Activated CD4-positive, alpha-beta memory T cell treated with anti-CD3 and anti-CD28 coated beads, Interleukin-2, amount 10 ng/mL, durations not matched to agents 7 days and 5 days (primary cell): ENCODE measurements at places on chromosomes 7 and 10. TPM values are rescaled to one million over a fixed set of nuclear protein-coding genes. Genes with fewer than 3 reads are reported as not detected.

- no peaks in the 10 kb centered on the region for H3K36me3 ChIP-seq
- H3K4me1 ChIP-seq, result no peaks in the 10 kb centered on the region
- no peak overlapping the region for H3K4me3 ChIP-seq
These were observed 102.9 kb upstream of the ETV1 start for GRCh38 chr7:14092331-14092730.

GNGT1 gene
- total RNA-seq, result not detected

GRCh38 chr7:69710768-69711438, 112.6 kb downstream of the AUTS2 start:
- H3K27ac ChIP-seq, result no peak overlapping the region
- H3K4me1 ChIP-seq, result no peaks in the 10 kb centered on the region
- no peak for DNase-seq
- peaks cover 4% of the 10 kb centered on the region for H3K27me3 ChIP-seq
- no peaks in the 10 kb centered on the region for H3K36me3 ChIP-seq
- H3K4me3 ChIP-seq, result no peak overlapping the region

DNA sequence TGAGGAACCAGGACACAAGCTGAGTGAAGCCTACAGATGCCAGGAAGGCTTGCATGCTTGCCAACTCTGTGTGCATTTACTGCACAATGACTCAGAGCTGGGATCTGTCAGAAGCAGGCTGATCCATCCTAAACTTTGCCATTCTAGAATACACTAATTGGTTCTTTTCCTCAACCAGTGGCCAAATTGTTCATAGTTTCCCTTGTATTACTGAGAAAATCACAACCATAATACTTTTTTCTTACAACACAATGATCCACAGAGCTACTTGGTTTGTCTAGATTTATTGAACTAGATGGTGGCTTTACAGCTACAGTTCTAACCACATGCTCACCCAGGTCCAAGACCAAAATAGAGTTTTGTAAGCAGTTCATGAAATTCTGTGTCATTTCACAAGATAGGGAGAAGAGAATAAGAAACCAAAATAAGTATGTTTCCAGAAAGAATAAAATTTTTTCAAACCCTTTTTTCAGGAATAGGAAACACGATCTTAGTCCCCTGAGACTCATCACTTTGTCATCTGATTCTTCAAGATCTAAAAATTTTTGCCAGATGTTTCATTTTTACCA, 21.0 kb upstream of the LRRC17 start:
- no peak for DNase-seq
- no peaks in the 10 kb centered on the region for H3K27me3 ChIP-seq
- H3K36me3 ChIP-seq, result no peaks in the 10 kb centered on the region
- H3K4me3 ChIP-seq, result no peak overlapping the region
- H3K4me1 ChIP-seq, result no peaks in the 10 kb centered on the region

DNA sequence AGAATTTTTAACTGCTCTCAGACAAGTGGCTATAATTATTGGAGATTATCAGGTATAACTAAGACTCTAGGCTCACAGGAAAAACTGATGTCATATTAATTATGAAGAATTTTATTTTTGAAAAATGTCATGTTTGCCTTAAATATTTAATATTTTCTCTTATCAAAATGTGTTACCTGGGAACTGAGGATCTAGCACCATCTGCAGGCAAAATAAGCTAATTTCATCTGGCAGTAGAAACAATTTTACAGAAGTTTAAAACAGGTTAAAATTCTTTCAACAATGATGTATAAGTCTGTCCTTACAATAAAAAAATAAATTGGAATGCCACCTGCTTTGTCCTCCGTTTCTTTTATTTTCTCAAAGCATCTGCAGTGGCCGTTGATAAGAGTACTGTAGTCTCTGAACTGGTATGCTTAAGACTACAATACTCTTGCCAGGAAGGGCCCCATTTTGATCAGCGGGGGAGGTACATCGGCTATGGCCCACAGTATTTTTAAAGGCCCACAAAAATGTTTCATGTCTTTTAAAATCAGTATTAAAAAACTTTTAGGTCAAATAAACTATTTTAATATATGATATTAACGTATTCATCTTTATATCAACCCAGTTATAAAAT, 81.3 kb downstream of the VWDE start:
- no peak for DNase-seq
- no peak overlapping the region for H3K4me3 ChIP-seq
- no peak overlapping the region for H3K27ac ChIP-seq
- no peaks in the 10 kb centered on the region for H3K4me1 ChIP-seq
- H3K27me3 ChIP-seq, result no peaks in the 10 kb centered on the region

GRCh38 chr10:95818668-95819067, 62.7 kb downstream of the ENTPD1 start:
- no peak for DNase-seq
- H3K27ac ChIP-seq, result no peak overlapping the region
- peaks cover 10% of the 10 kb centered on the region for H3K27me3 ChIP-seq

PDLIM1 gene
- 22.8 TPM for total RNA-seq

DNA sequence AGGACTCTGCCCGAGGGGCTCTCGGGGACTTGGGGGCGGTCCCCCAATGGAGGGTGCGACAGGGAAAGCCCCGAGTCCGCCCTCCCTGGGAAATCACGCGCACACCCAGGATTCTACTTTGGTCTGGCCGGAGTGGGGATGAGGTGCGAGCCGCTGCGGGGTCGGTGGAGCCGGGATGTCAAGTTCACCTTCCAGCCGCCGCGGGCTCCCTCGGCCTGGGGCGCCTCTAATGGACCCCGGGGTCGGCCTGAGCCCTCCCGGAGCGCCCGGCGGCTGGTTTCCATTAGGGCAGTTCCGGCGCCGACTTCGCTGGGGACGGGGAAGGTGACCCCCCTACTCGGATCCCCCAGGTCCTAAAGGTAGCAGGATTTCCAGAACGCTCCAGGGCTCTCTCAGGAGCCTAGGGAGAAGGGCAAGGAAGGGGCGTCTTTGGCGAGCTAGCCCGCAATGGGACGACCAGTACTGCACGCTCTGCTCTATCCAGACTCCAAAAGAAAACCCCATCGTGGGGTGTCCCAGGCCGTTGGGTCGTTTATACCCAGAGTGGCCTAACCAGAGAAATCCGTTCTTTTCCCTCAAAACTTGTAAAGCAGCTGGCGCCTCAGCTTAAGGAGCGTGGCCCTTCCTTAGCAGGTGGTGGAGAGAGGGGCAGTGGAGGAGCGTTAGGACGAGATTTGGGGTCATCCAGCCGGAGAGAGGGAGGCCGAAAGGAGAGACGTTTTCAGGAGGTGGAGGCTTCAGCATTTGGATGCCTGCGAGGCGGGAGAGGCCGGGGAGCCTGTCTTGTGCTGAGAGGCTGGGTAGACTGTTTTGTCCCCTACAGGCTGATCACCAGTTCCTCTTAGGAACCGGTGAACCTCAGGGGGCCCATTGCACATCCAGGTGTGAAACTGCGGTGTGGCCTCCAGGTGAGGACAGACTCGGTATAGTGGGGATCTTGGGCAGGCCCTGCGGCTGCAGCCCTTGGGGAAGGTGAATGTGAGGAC, 860 bp upstream of the WDR86 start:
- H3K36me3 ChIP-seq, result peaks cover 6% of the 10 kb centered on the region
- no peak for DNase-seq
- peak overlapping the region; percentile 13 for H3K4me3 ChIP-seq

GRCh38 chr10:14583252-14583651, 191.4 kb downstream of the FAM107B start:
- peak overlapping the region; percentile 96 for H3K27ac ChIP-seq
- peak overlapping the region; percentile 62 for H3K4me3 ChIP-seq
- peaks cover 90% of the 10 kb centered on the region for H3K4me1 ChIP-seq

DNA sequence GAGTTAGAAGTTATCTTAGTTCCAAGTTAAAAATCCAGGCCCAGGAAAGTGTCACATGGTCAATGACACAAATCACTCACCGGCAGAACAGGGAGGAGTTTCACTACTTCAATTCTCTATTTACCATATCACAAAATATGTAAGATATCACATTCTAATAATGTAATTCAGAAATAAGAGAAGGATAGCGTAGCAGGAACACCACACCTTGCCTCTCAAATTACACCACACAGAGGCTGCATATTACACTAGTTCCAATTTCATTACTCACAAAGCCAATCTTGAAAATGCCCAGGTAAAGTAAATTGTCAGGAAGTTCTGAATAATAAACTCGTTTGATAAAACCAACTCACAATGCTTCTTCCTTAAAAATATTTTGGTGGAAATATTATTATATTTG, 169.2 kb downstream of the CTTNBP2 start:
- no peak for DNase-seq
- no peak overlapping the region for H3K4me3 ChIP-seq
- no peak overlapping the region for H3K27ac ChIP-seq
- H3K27me3 ChIP-seq, result no peaks in the 10 kb centered on the region
- H3K36me3 ChIP-seq, result no peaks in the 10 kb centered on the region

PNLIPRP2 gene
- total RNA-seq, result not detected

- H3K36me3 ChIP-seq, result no peaks in the 10 kb centered on the region
- no peak for DNase-seq
- no peaks in the 10 kb centered on the region for H3K27me3 ChIP-seq
- no peaks in the 10 kb centered on the region for H3K4me1 ChIP-seq
These were observed 803.0 kb downstream of the GRM8 start for GRCh38 chr7:126449611-126450268.

SFTPA1 gene
- total RNA-seq, result not detected

DNA sequence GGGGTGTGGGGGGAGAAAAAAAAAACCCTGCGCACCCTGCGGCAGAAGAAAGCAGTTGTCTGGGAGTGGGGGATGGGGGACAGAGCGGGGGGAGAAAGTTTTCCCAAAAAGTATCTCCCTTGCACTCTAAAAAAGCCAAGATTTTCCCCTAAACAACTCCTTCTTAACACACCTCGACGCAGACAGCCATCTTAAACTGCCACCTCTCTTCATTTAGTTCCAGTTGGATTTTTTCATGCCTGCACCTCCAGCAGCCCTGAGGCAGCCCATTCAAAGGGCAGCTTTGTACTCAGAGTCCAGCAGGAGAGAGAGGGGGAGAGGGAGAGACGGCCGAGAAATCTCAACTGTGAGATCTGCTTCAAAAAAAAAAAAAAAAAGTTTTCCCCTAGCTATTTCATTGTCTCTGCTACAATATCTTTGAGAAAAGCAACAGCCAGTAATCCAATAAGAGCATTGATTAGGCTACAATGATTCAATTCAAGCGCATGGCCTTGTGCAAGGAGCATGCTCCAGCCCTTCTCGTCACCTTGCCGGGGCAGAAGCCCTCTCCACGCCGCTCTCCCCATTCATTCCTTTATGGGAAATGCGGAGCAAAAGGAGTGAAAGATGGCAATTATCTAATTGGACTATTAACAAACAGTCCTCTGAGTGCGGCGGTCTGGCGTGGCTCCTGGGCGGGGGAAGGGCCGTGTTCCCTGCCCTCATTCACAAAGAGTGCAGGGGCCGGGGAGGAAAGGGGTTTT, 939 bp upstream of the VAX1 start:
- peaks cover 73% of the 10 kb centered on the region for H3K27me3 ChIP-seq
- no peak for DNase-seq
- H3K4me3 ChIP-seq, result no peak overlapping the region
- no peak overlapping the region for H3K27ac ChIP-seq
- H3K4me1 ChIP-seq, result no peaks in the 10 kb centered on the region

- H3K36me3 ChIP-seq, result no peaks in the 10 kb centered on the region
- H3K4me3 ChIP-seq, result no peak overlapping the region
These were observed 222.4 kb downstream of the AUTS2 start for GRCh38 chr7:69820479-69821192.

ZNF722 gene
- not detected for total RNA-seq

GRCh38 chr10:28949005-28950004, 272.0 kb downstream of the BAMBI start:
- H3K27me3 ChIP-seq, result no peaks in the 10 kb centered on the region
- H3K4me3 ChIP-seq, result no peak overlapping the region
- no peaks in the 10 kb centered on the region for H3K36me3 ChIP-seq
- no peaks in the 10 kb centered on the region for H3K4me1 ChIP-seq
- DNase-seq, result no peak

- no peaks in the 10 kb centered on the region for H3K36me3 ChIP-seq
- H3K27me3 ChIP-seq, result peaks cover 60% of the 10 kb centered on the region
- H3K4me3 ChIP-seq, result no peak within 1 kb of the TSS
- H3K27ac ChIP-seq, result no peak within 1 kb of the TSS
- no peak for DNase-seq
These were observed at the start of gene WIPF3 for GRCh38 chr7:29806208-29806994. TSS of gene WIPF3 (plus strand) at chr7:29806508. CDS start at chr7:29834725, 28,217 bp downstream.

CLRN3 gene
- total RNA-seq, result not detected

DNA sequence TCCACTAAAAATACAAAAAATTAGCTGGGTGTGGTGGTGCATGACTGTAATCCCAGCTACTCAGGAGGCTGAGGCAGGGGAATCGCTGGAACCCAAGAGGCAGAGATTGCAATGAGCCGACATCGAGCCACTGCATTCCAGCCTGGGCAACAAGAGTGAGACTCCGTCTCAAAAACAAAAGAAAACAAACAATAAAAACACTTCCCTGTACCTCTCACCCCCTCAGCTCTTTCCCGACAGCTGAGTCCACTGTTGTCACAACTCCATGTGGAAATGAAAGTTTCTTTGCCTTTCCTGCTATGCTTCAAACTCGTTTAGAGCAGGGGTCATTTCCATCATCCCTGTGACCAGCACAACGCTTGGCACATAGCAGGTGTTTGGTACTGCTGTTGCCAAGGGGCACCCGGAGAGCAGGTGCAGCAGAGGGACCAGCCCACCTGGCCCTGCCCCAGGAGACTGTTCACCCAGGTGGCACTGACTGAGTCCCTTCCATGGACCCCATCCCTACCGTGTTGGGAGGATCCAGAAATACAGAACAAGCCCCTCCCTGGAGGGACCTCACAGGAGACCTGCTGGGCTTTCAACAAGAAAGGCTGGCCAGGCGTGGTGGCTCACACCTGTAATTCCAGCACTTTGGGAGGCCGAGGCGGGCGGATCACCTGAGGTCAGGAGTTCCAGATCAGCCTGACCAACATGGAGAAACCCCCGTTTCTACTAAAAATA, 4.9 kb downstream of the TMEM130 start:
- no peak for DNase-seq
- no peaks in the 10 kb centered on the region for H3K36me3 ChIP-seq
- no peak overlapping the region for H3K27ac ChIP-seq
- H3K4me1 ChIP-seq, result no peaks in the 10 kb centered on the region
- peaks cover 17% of the 10 kb centered on the region for H3K27me3 ChIP-seq

KLHDC10 gene
- 17.3 TPM for total RNA-seq

H2BK1 gene
- not detected for total RNA-seq

GGCT gene
- 34.2 TPM for total RNA-seq

DNA sequence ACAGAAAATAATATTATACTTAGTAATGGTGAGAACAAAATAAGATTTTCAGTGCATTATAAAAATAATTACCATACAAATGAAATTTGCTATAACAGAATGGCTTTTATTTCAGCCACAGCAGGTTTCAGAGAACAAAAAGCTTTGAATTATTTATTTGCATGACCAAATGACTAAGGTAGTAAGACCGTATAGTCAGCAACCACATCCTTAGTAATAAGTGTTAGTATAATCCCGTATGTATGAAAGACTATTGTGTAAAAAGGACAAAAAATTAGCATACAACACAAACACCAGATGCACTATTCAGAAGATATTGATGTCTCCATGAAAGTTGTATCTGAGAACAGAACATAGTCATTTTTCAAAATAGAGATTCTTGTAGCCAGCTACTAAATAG, 12.2 kb downstream of the PDZD8 start:
- H3K4me3 ChIP-seq, result no peak overlapping the region
- H3K27me3 ChIP-seq, result no peaks in the 10 kb centered on the region
- H3K4me1 ChIP-seq, result peaks cover 36% of the 10 kb centered on the region
